ENCODE measurements at places on chromosomes 2 and 18.

- DNase-seq = no peak
Measured at GRCh38 chr2:152062125-152063091, 36.4 kb downstream of the CACNB4 start.

DNA sequence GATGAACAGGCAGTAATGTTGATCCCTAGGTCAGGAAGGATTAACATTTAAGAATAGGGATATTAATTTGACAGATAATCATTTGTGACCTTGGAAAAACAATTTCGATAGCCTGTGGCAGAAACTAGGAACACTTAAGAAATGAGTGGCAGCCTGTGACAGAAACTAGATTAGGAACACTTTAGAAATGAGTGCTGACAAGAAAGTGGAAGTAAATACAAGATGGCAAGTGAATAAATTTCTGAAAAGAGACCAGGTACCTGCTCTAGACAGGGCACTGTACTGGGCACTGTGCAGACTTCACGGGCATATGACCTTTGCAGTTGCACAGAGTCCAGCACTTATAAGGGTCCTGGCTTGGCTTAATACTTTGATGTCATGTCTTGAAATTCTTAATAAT, 5.5 kb upstream of the HNRNPA3 start:
- DNase-seq = no peak

DNA sequence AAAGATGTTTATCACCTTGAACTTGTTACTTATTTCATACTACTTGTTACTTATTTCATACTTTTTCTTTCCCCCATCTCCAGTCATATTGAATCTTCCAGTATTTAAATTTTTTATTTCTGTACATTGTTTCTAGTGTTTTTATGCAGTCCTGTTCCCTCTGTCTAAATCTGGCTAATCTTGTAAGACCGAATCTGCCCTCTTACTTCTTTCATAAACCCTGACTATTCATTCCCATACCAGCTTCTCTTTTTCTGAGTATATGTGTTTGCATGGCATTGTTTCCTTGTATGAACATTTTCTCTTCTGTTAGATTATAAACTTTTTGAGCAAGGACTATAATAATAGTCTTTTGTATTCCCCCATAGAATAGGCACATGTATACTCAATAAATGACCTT, 131.7 kb downstream of the TAF4B start:
- no peak for DNase-seq

DNA sequence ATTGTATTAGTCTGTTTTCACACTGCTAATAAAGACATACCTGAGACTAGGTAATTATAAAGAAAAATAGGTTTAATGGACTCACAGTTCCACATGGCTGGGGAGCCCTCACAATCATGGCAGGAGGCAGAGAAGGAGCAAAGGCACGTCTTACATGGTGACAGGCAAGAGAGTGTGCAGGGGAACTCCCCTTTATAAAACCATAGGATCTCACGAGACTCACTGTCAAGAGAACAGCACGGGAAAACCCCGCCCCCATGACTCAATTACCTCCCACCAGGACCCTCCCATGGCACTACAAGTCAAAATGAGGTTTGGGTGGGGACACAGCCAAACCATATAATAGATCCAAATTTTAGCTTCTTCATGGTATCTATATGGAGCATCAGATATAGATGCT, 69.6 kb upstream of the TMEM87B start:
- no peak for DNase-seq
